CD4-positive, alpha-beta memory T cell (primary cell): ENCODE measurements at places on chromosomes 5 and 9.

- DNase-seq = no peak
These were observed 18.5 kb upstream of the ZNF622 start for GRCh38 chr5:16484081-16484480.

GRCh38 chr9:86573886-86574285 is 219.7 kb upstream of the TUT7 start:
- no peak for DNase-seq

DNA sequence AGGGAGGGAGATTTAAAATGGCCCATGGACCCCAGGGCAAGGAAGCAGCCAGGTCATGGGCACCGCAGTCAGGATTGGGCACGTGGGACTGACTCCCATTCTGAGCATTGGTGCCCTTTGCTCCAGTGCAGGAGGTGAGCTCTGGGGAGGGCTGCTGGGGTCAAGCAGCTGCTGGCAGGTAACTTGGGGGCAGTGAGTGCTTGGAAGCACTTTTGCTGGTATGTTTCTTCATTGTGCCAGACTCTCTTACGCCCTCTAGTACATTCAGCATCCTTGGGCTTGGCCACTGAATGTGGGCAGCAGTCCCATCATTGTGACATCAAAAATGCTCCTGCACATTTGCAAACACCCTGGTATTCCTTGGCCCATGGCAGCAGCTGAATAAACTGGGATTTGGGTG is 32.7 kb downstream of the PRRC2B start:
- no peak for DNase-seq

- DNase-seq = no peak
These were observed 212.2 kb upstream of the SLC24A2 start for GRCh38 chr9:20001058-20001457.
